Fibroblast of skin of scalp (primary cell): ENCODE measurements at places on chromosomes 13 and 19.

GRCh38 chr13:108120302-108120701 is 95.0 kb downstream of the LIG4 start:
- no peak for DNase-seq

GRCh38 chr13:85653681-85654080 is 145.5 kb downstream of the SLITRK6 start:
- no peak for DNase-seq

GRCh38 chr19:9075064-9075949 is 11.6 kb upstream of the OR1M1 start:
- peak; percentile 94 for DNase-seq

DNA sequence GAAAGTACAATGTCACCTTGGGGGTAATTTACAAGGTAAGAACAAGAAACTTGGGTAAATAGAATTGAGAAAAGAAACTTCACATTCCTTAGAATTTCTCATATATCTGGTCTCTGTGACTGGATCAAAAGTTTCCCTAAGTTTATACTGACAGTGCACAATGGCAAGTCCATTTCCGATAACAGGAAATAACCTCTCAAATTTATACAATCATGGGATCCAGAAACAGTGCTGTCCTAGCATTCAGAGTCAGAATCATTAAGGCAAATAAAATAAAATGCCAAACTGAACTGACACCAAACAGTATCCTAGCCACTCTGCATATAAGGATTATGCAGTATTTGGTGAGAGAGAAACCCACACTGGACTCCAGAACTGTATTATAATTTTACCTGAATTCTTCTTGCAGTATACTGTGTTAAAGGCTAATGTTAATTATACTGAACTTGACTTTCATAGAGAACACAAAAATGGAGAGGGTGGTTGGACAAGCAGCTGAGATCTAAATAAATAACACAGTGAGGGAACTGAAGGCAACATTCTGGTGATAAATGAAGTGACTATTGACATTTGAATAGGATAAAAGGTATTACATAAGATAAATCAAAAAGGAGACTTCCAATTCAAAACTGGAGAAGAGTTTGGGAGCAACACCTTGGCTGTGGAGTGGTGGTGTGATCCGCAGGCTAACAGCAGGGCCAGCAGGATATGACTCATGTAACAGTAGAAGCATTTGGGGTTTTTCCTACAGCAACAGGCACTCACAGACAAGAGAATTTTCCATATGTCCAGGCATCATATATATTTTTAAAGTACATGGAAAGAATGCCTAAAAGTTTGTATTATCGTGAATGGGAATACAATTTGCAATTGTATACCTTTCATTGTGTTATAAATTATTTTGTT is 932.5 kb upstream of the MIR17HG start:
- DNase-seq, result peak; percentile 66

GRCh38 chr19:39737891-39738290 is at the start of gene CLC:
TSS of gene CLC (minus strand) at chr19:39738029. CDS start at chr19:39737952, 77 bp downstream.
- DNase-seq, result no peak

GRCh38 chr13:75736173-75736572 is 100.0 kb downstream of the LMO7 start:
- DNase-seq, result no peak

DNA sequence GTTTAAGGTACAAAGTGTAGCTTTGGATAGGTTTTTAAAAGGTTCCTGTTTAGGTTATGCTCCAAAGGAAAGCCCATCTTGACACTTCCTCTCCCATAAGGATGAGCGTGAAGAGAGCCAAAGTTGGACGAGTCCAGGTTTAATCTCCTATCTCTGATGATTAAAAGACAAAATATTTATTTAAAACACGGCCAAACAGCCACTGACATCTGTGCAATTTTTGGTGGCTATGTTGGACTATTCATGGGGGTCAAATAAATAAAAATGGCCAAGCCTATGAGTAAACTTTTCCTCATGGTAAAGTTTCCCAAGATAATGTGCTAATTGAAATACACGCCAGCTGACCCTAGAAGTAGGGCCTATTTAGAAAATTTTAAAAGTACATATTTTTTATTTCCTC is 69.0 kb upstream of the DOCK9 start:
- DNase-seq, result no peak

DNA sequence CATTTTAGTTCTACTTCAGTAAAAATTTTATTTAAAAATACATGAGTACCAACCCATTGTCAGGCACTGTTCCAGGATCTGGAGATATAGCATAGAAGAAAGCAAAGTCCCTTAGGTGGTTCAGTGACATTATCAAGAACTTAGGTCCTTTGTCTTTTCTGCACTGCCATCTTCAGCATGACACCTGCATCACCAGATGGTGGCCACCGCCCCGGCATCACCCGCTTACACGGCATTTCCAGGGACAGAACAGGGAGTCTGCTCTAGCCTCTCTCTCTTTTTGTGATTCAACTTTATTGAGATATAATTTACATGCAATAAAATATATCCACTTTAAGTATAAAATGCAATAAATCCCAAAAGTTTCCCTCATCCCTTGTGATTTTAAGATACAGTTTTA is 23.5 kb downstream of the DYRK1B start:
- no peak for DNase-seq

- DNase-seq, result peak; percentile 99
These were observed 338 bp upstream of the UBE2M start for GRCh38 chr19:58558623-58559274.

GRCh38 chr13:45231722-45232121 is 30.9 kb upstream of the KCTD4 start:
- peak; percentile 48 for DNase-seq

- DNase-seq, result no peak
These were observed 4.6 kb downstream of the FUT5 start for GRCh38 chr19:5865772-5866171.

- no peak for DNase-seq
These were observed 23.5 kb downstream of the FLT1 start for GRCh38 chr13:28471421-28471820.

GRCh38 chr13:104553186-104553585 is 1487.0 kb upstream of the SLC10A2 start:
- peak; percentile 66 for DNase-seq

- no peak for DNase-seq
These were observed 21.8 kb downstream of the SAFB2 start for GRCh38 chr19:5600797-5601196.

DNA sequence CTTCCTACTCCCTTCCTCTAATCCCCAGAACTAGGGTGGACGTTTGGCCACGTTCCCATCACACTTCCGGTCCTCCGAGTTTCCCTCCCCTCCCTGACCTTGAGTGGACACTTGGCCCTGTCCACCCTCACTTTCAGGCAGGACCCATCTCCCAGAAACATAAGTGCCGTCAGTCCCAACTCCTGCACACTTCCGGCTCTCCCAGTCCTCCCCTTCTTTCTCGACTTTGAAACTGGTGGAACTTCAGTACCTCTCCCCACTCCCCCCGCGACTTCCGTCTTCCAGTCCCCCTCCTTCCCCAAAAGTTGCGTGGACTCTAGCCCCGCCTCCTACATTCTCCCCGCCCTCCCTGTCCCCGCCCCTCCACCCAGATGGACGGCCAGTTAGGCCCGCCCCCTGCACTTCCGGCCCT is 278 bp upstream of the ZNF274 start:
- no peak for DNase-seq

DNA sequence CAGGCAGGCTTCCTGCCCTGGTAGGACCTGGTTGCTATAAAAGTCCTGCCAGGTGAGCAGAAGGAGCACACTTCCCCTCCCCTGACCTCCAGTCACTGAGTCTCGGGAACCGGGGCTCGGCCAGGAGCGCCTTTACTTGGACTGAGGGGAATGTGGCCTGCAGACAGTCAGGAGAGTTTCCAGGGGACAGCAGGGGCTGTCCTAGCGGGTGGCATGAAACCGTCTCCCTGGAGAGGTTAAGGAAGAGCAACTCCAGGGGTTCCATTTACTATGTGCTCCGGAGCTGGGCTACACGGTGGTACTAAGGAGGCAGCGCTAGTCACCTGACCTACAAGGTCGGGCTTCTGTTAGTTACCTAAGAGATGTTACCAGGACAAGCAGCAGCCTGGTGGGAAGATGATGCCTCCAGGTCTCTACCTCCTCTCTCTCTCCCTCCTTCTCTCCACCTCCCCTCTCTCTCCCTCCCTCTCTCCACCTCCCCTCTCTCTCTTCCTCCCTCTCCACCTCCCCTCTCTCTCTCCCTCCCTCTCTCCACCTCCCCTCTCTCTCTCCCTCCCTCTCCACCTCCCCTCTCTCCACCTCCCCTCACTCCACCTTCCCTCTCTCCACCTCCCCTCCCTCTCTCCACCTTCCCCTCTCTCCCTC is 4.1 kb upstream of the CNOT3 start:
- peak; percentile 56 for DNase-seq

GRCh38 chr13:74886502-74886901 is 595.5 kb downstream of the TBC1D4 start:
- no peak for DNase-seq

DNA sequence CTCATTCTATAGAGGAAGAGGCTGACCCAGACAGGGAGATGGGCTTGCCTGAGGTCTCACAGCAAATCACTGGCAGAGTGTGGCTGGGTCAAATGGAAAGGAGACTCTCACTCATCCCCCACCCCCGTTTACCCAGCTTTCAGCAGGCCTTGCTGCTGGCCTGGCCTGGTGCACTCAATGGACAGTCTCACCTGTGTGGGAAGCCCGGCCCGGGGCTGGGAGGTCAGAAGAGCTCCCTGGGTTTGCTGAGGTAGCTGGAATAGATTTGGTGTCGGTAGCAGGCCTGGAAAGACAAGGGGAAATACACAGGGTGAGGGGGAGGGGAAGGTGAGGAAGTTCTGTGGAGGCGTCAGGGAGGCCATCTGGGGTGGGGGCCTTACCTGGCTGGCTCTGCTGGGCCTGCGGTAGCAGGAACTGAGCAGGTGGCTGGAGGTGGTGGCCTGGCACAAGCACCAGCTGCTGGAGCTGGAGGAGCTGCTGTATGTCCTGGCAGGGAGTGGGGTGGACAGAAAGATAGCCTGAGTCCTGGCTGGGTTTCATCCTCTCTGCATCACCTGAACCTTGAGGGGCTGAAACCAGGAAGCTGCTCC is 23.5 kb downstream of the ZNF574 start:
- DNase-seq, result no peak

GRCh38 chr13:101645871-101646270 is 193.4 kb downstream of the ITGBL1 start:
- no peak for DNase-seq

DNA sequence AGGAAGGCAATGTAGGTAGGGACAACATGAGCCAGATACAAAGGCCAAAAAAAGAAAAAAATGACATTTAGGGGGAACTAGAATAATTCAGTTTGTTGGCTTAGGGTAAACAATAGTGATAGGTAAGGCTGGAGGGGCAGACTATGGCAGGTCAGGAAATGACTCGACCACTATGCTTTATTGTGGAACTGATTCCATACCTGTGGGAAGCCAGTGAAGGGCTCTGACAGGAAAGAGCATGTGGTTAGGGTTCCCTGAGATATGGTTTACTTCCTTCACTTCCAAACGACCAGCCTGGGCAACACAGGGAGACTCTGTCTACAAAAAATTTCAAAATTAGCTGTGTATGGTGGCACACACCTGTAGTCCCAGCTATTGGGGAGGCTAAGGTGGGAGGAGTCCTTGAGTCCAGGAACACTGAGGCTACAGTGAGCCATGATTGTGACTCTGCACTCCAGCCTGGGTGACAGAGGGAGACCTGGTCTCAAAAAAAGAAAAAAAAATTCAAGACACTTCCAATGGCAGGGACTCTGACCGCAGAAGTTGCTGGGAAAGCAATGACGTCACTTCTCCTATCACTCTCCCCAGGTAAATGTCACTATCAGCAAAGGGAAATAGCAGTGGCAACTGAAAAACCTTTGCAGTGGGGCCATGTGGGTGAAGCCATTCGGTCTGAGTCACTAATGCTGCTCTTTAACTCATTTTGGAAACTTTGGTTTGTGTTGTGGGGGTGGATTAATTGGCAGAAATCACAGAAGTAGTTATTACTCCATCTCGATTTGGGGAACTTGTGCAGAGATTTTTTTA is 192.8 kb upstream of the TSC22D1 start:
- no peak for DNase-seq

DNA sequence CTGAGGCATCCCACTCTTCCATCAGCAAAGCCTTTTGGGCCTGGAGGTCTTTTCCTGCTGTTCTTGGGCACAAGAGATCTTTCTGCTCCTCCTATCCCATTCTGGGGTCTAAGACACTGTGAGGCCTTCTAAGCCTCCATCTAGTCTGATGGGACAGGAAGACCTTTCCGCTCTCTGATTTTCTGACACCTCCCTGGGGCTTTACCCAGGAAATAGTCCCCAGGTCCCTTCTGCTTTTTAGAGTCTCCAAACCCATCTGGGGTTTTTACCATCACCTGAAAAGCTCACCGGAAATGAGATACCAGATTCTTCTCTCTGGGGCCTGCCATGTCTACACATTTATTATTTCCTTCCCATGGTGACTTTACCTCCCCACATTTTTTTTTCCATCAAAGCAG is 21.1 kb downstream of the CLEC17A start:
- DNase-seq, result no peak

DNA sequence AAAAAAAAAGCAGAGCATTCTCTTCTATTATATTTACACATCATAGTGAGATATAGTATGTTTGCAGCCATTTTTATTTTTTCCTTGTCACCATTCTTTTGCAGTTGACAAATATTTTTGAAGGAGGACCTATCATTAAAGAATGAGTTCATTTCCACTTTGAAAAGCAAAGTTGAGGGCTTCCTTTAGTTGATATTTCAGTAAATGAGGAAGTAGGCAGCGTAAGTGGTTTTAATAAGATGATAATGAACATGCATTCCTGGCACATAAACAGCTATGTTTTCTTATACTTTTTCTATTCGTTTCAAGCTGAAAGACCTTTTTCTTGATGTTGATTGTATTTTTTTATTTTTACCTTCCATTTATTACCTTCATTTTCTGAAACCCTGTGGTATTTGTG is 66.2 kb downstream of the ZMYM2 start:
- no peak for DNase-seq

- no peak for DNase-seq
These were observed 1344.9 kb downstream of the UQCRFS1 start for GRCh38 chr19:27868007-27868406.

DNA sequence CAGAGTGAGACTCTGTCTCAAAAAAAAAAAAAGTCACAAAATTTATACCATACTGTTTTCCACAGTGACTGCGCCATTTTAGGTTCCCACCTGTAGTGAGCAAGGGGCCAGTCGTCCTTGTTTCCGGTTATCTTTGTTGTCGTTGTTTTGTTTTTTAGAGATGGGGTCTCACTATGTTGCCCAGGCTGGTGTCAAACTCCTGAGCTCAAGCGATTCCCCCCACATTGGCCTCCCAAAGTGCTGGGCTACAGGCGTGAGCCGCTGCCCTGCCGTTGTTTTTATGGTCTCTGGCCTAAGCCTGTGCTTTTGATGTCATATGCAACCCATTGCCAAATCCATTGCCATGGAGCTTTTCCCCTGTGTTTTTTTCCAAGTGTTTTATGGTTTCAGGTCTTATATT is 3.3 kb downstream of the UPF3A start:
- no peak for DNase-seq

GRCh38 chr13:66461021-66461420 is 769.1 kb downstream of the PCDH9 start:
- peak; percentile 62 for DNase-seq

- no peak for DNase-seq
These were observed 39.7 kb upstream of the PEPD start for GRCh38 chr19:33561261-33561660.
